ENCODE measurements at places on chromosomes 3 and 15.

DNA sequence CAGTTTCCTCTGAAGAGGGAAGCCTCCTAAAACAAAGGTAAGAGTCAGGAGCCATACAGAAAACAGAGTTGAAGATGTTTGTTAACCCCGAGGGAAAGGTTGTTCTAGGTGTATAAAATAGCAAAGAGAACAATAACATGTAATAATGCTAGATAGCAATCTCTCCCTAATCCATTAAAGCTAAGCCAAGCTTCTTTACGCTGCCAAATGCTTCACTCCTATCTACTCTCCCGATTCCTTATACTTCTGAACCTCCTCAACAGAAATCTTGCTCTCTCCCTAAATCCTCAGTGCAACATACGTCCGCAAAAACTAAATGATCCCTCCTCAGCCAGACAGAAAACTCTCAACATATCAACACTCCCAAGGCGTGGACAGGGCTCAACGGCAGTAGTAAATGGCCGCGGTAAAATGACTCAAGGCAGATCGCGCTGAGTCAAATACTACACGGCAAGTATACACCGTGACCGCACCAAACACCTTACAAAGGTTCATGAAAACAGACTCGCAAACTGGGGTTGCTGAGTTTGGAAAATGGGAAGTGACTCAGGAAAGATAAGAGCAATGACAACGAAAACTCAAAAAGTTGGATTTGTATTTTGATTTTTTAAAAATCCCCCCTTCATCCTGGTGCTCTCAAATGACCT lies 682 bp downstream of the CLDND1 start:
- DNase-seq: peak; percentile 42

DNA sequence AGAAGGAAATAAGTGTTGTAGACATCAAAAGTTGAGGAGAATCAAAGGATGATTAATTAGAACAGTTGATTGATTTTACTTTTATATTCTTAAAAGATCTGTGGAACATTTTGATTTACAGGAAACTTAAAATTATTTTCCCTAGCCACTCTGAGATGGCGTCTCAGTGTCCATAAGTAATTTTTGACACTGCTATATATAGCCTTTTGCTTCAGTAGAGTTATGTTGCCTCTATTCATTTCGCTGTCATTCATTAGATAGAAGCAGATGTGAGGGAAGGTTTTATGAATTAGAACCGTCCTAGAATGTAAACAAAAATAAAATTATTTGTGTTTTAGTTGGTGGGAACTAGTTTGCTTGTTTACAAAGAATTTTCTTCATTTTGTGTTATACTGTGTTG lies 51.1 kb upstream of the EIF3J start:
- no peak for DNase-seq

DNA sequence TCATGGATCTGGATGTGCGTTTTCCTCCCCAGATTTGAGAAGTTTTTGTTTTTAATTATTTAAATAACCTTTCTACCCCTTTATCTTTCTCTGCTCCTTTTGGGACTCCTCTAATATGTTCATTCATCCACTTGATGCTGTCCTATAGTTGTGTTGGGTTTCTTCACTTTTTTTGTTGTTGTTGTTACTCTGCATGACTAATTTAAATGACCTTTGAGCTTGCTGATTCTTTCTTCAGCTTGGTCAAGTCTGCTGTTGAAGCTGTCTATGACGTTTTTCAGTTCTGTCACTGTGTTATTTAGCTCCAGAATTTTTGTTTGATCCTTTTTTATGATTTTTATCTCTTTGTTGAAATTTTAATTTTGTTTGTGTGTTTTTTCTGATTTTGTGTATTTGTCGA lies 463.6 kb upstream of the ALCAM start:
- no peak for DNase-seq

DNA sequence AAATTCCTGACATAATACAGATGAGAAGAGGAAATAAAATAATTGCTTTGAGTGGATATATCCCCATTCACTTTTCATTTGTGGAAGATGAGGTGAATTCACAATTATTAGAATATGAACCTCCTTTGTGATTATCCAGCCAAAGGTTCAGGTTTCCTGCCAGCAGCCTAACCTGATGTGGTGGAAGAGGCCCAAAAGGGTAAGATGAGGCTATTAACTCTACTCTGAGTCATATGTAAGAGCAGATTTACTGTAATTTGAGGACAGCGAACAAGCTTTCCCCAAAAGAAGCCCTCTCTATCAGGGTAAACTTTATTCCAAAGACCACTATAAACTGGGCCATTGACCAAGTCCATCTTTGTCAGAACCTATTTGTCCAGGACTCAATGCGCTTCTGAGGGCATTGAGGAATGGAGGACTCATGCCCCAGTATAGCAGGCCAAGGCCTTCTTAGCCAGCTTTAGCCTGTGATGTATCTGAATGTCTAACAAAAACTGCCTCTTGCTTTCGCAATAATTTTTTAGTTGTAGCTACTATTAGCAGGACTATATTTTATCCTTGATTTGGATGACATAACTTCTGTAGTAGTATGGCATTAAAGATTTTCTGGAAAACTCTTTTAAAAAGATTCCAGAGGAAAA lies 91.1 kb upstream of the ARL6 start:
- no peak for DNase-seq

DNA sequence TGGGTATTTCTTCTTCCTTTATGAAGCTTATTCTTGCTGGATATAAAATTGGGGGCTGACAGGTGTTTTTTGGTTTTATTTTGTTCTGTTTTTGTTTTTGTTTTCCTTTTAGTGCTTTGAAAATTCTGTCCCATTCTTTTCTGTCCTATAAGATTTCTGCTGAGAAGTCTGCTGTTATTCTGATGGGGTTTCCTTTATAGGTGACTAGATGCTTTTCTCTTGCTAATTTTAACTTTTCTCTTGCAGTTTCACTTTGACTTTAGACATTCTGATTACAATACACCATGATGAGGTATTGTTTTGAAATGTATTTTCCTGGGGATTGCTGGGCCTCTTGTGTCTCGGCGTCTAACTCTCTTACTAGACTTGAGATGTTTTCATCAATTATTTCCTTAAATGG lies 22.8 kb downstream of the TTC14 start:
- no peak for DNase-seq

GRCh38 chr15:44720460-44721176 lies 9.3 kb downstream of the B2M start:
- no peak for DNase-seq

- DNase-seq: no peak
Measured at GRCh38 chr3:143160437-143160836, 40.9 kb downstream of the CHST2 start.

DNA sequence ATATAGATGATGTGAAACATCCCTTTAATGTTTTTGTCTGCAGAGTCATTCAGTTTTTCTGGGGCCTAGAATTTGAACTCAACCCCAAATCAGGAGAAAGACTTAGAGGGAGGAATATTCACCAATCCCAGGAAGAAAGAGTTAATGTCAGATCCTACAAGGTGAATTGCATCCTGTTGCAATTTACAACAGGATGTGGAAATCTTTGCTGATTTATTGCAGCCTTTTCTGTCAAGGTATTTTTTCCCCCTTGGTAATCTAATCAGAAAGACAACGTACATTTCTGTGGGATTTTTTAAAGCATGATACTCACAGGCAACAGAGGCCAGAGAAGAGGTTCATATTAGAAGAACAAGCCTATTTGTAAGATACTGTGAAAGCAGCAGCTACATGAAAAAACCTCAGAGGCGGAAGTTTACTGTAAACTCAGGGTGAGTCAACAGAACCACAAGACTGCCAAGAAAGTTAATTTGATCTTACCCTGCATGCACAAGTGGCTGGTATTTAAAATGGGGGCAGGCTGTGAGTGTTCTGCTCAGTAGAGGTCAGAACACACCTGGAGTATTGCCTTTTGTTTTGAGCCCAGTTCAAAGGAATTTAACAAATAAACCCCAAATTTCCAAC lies 531.9 kb downstream of the AGBL1 start:
- DNase-seq: no peak

- DNase-seq: no peak
Measured at GRCh38 chr3:16216373-16216935, 42.0 kb downstream of the GALNT15 start.

GRCh38 chr3:156142702-156143101 lies 22.3 kb downstream of the KCNAB1 start:
- DNase-seq: no peak

- no peak for DNase-seq
Measured at GRCh38 chr15:29454506-29454905, 184.9 kb upstream of the NSMCE3 start.

DNA sequence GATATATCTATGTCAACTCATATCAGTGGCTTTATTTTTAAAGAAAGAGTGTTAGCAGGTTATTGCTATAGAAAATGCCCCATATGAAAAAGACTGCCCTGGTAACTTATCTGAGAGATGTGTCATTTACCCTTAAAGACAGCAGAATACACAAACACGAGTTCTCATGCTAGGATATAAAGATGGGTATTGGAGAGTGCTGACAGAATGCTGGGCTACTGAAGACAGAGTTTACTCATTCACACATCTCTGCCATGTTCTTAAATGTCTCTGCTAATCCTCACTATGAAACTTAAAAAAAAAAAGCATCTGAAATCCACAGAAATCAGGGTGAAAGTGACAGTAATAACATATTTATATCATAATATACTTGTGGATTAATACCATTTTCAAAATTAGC lies 126.7 kb downstream of the FOXP1 start:
- DNase-seq: no peak

DNA sequence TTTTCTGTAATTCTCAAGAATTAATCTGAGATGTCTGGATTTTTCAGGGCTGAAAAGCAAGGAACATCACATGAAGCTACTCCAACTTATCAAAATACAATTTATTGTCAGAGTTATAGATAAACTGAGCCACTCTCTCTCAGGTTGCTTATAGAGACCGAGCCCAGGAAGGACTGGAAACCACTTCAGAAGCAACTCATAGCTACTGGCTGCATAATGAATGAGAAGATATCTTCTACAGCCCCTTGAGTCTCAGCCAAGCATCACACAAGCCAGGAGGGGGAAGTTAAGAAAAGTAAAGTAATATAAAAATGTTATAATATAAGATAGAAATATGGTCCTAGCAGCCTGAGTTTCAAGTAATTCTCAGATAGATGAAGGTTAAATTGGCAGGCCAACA lies 186.0 kb downstream of the TNIK start:
- DNase-seq: no peak

DNA sequence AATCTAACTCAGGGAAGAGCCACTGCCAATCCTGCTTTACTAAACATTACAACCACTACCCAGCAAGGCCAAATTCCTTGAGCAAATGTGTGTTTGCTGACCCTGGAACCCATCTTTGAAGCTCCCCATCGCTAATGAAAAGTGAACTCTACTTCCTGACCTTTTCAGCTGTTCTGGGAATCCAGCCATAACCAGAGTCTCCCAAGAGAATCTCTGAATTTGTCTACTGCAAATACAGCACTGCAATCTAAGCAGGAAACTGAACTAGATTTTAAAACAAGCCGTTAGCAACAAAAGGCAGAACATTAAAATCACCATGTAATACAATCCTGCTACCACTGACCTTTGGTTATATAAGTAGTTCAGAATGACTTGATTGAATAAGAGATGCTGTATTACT lies 309.2 kb downstream of the MAGI1 start:
- no peak for DNase-seq

DNA sequence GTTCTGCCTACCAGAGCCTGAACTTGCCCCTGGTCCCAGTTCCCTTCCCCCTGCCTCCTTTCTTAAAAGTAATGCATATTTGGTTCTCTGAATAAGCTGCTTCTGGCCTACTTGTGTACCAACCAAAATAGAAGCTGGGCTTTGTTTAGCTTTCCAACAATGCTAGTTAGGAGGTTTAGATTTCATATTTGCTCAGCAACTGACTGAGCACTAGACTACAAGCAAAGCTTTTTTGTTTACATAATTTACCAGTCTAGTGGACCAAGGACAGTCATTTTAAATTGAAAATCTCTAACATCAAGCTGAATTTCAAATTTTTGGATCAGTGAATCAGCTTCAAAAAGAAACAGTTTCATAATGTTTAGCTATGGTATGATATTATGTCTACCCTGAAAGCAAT lies 331.2 kb downstream of the ULK4 start:
- no peak for DNase-seq

- no peak for DNase-seq
Measured at GRCh38 chr15:89653578-89653977, 1.7 kb downstream of the KIF7 start.

- no peak for DNase-seq
Measured at GRCh38 chr3:131772269-131773026, 262.4 kb downstream of the CPNE4 start.

DNA sequence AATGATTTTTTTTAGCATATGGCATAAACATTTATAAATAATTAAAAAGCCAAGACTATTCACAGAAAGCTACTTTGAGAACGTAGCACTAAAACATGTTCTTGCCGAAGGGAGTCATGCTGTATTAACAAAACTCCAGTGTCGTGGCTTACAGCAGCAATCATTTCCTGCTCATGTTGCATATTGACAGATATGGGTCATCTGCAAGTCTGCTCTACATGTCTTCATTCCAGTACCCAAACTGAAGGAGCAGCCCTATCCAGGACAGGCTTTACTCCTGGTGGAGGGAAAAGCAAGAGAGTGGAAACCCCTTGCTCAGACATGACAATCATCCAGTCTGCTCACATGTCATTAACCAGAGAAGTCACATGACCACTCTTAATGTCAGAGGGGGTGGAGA lies 87.6 kb downstream of the NEK11 start:
- no peak for DNase-seq

- no peak for DNase-seq
Measured at GRCh38 chr15:38793206-38793810, 228.7 kb upstream of the RASGRP1 start.

DNA sequence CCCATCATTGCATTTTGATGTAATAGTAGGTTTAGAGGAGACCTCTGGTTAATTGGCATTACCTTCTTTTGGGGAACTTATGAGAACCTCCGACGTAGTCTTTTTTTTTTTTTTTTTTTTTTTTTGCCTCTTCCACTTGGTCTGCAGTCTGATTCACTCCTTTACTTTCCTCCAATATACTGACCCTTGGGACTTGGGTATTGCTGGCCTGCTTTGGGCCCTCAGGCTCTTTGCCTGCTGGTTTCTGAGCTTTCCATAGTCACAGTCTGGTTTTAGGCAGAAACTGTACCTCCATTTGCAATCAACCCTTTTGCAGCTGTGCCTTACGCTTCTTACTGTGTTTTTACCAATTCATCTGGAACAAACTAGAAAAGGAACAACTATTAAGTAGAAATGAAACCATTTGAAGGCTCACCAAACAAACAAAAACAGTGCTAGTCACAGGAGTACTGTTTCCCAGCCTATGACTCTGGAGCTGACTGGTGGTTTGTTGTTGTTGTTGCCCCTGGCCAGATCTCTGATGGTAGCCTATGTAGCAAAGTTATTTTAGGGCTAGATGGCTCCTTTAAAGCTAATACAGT lies 272.8 kb downstream of the BBX start:
- no peak for DNase-seq

Measured in activated CD4-positive, alpha-beta T cell treated with anti-CD3 and anti-CD28 coated beads, Interleukin-2, amount 50 U/mL, for 4 hours (primary cell).